ENCODE measurements at places on chromosomes 4 and X.

GRCh38 chrX:134734466-134734952 lies 76.2 kb upstream of the PLAC1 start:
- no peak for DNase-seq

DNA sequence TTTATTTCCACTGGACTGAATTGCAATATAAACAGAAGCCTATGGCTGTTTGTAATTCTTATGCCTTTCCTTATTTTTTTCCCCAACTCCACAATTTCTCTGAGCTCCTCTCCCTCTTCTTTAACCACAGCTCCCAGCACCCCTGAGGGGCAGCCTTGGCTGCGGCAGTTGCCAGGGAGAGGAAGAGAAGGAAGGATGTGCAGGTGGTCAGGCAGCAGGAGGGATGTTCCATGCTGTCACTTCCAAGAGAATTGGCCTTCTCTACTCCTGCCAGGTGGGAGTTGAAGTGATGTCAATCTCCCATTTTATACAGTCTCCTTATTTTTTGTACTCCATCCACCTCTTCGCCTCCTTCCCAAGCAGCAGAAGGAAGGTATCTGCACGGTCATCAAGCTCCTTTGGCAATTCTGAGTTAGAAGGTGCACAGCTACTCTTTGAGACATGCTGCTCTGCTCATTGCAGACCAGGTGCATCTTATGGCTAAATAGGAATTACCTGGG lies 343.3 kb upstream of the RPS6KA3 start:
- no peak for DNase-seq

DNA sequence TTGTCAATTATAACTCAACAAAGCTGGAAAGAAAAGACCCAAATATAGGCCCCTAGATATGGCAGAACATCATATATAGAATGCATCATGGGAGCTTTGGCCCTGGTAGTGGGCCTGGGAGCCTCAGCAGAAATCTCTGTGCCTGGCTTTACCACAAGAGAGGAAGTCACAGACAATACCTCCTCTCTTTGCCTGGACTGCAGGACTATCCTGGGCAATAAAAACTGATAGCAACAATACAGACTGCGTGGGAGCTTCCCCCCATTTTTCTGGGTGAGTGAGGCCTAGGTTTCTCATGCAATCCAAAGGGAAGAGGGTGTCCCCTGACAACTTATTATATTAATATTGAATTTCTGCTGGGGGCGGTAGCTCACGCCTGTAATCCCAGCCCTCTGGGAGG lies 64.0 kb upstream of the NFKB1 start:
- no peak for DNase-seq

GRCh38 chr4:153117554-153117953 lies 86.7 kb upstream of the TRIM2 start:
- DNase-seq = no peak

- no peak for DNase-seq
Observed at GRCh38 chr4:34953145-34953799, 1291.0 kb downstream of the ARAP2 start.

- peak; percentile 49 for DNase-seq
Observed at GRCh38 chr4:1249731-1250526, 999 bp upstream of the CTBP1 start.

- no peak for DNase-seq
Observed at GRCh38 chr4:159542296-159542695, 439.4 kb downstream of the RAPGEF2 start.

- DNase-seq = no peak
Observed at GRCh38 chrX:38363046-38363445, 10.6 kb downstream of the OTC start.

DNA sequence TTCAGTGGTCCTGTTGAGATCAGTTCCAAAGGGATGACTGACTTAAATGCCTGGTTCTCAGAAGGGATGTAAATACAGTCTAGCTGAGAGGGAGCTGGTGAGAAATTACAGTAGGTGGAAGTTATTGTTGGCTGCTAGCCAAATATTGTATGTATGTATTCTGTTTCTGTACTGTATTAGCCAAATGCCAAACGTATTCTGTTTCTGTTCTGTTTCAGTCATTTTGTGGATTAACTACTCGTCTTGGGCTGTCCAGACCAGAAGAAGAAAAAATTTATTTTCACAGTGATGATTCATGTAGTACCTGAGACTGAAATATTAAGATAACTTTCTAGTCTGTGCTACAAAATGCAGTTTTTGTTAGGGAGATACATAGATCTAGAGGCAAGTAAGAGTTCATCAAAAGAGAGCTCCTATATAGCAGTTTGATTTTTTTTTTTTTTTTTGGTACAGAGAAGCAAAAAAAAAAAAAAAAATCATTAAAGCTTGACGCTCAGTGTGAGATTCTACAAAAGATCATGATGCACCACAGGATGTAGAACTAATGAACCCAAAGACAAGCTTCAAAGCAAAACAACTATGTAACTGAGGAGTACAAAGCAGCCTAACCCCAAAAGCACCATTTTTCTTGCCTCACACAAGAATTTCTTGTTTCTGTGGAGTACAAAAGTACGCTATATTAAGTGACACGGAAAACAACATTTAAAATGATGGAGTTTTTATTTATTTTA lies 54.8 kb downstream of the CASP6 start:
- DNase-seq = no peak

- no peak for DNase-seq
Observed at GRCh38 chrX:121581885-121582284, 534.5 kb downstream of the GLUD2 start.

- DNase-seq = no peak
Observed at GRCh38 chr4:182427554-182427953, 184.4 kb downstream of the TENM3 start.

- DNase-seq = no peak
Observed at GRCh38 chrX:119226446-119226845, 9.6 kb upstream of the PGRMC1 start.

DNA sequence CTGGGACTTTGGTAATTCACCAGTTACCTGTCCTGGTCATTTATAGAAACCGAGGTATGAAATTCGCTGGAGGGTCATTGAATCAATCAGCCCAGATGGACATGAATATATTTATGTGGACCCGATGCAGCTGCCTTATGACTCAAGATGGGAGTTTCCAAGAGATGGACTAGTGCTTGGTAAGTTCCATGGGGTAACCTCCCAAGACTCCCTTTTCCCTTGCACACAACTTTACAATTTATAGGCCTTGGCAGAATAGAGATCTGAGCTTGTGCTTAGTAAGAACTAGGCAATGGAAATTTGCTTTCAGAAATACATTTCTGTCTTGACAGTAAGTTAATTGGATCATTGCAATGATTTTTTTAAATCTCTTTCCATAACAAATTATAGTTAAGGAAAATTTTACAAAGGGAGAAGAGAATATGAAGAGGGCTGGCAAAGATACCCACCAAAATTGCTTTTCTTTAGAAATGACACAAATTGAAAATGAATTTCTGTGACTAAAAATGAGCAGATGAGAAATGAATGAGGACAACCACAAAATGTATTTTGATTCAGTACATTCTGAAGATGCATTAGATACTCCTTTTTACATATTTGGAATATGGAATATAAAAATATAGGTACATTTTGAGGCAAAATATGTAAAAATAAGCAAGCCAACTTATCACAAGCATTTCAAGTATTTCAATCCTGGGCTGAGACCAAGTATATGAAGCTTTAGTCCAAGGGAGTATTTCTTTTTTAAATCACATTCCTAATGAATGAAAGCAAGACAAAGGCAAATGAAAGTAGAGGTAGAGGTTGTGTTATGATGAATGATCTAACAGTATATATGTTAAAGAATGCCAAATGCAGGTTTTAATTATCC lies 45.9 kb downstream of the PDGFRA start:
- no peak for DNase-seq

DNA sequence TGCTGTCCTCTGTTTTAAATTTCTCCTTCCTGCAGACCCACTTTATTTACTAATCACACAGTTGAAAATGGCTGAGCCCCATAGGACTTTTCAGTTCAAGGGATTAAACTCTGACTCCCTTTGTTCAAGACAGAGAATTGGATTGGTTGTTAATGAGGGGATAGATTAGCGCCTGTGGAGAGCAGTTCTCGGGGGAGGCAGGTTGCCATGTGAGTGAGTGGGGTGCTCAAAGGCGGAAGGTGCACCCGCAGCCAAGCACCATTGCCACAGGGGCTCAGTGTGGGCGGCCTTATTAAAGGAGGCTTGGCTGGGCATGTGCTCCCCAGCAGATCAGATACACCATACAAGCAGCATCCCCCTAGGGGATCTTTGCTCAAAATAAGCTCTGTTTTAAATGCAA lies 7.9 kb upstream of the CBR4 start:
- DNase-seq = no peak

DNA sequence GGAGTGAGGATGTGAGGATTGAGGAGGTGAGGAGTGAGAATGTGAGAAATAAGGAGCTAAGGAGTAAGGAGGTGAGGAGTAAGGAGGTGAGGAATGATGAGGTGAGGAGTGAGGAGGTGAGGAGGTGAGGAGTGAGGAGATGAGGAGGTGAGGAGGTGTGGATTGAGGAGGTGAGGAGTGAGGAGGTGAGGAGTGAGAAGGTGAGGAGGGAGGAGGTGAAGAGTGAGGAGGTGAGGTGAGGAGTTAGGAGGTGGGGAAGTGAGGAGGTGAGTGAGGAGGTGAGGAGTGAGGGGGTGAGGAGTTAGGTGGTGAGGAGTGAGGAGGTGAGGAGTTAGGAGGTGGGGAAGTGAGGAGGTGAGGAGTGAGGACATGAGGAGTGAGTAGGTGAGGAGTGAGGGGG lies 74.8 kb upstream of the MXD4 start:
- no peak for DNase-seq

DNA sequence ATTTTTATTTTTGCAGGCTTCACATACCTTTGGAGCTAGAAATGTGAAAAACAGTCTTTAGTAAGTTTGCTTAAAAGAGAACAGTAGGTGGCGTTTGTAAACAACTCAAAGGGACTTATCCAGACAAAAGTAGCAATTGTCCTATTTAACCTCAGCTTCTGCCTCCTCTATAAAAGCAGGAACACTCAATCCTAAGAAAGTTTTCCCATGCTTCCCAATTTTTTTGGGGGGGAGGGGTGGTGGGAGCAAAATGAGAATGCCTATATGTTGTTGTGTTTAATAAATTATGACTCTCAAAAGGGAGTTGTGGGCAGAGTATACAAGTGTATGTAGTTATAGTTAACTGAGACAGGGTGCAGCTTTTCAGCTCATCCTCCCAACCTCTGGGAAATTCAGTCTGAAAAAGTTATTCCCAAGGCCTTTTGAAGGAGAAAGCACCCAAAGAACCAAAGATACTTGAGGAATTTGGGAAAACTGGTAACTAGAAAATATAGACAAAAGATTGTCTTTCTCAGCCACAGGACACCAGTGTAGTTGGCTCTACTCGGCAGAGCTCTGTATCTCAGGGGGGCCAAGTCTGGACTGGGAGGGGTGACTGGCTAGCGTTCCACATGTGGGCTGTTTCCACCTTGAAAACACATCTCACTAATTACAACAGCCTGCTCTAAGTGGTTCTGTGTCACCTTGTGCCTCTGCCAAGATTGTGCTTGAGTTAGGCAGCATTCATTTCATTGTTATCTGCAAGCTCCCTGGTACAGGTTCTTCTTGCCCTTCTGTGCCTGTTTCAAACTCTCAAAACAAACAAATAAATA lies 2.8 kb downstream of the SFRP2 start:
- DNase-seq = no peak

DNA sequence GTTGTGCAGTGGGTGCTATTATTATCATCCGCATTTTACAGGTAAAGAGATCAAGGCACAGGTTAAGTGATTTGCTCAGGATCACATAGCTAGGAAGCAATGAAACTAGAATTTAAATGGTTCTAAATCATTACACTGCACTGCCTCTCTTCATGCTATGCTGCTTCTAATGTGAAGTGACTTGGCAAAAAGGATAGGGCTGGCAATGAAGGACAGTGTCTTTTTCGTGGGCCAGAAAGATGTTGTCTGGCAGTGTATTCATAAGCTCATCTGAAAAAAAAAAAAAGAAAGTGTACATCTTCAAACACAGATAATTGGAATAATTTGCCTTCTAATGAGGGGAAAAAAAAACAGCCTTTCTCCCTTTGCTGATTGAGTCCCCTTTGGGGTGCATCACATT lies 132.2 kb upstream of the FUNDC1 start:
- no peak for DNase-seq

DNA sequence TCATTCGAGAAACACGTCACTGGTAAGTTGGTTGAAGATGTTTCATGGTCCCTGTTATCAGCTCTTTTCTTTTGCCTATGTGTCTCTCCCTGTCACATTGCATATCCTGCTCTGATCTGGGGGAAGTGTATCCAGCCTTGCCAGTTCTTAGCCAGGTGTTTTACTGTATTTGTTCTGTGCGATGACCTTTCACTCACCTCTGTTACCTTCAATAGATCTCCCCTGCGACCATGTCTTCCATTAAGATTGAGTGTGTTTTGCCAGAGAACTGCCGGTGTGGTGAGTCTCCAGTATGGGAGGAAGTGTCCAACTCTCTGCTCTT lies 2.6 kb downstream of the RGN start:
- no peak for DNase-seq

GRCh38 chr4:167688660-167689142 lies 403.6 kb upstream of the ANXA10 start:
- no peak for DNase-seq

GRCh38 chrX:150012647-150013381 lies 74.5 kb upstream of the EOLA2 start:
- no peak for DNase-seq

GRCh38 chr4:100889898-100890297 lies 372.1 kb upstream of the EMCN start:
- DNase-seq = no peak

GRCh38 chr4:138338840-138339239 lies 96.7 kb upstream of the SLC7A11 start:
- no peak for DNase-seq

- no peak for DNase-seq
Observed at GRCh38 chr4:178340468-178340867, 898.2 kb upstream of the AGA start.

DNA sequence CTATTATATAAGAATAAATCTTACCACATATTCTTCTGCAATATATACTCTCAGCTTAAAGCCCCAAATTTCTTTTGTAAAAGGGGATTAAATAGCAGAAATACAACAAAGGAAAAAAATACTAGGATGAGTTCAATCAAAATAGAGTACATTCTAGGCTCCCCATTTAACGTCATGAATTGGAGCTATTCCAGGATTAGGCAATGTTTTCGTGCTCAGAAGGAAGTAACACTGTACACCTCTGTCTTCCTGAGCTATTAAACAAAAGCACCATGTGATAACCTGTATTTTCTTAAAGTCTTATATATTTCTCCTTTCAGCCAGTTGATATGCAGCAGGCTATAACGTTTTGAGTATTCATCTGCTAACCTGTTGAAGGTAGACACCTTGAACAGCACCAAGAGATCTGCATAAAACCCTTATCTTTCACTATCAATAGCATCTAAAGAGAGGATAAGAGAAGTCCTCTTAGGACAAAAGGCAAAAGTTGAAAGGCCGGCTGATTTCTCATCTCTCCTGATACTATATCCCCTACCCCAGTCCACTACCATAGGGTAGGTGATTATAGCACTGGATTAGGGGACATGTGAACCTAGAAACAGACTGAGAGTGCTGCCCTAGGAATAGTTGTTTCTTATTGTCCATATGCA lies 31.5 kb downstream of the TEC start:
- DNase-seq = no peak

DNA sequence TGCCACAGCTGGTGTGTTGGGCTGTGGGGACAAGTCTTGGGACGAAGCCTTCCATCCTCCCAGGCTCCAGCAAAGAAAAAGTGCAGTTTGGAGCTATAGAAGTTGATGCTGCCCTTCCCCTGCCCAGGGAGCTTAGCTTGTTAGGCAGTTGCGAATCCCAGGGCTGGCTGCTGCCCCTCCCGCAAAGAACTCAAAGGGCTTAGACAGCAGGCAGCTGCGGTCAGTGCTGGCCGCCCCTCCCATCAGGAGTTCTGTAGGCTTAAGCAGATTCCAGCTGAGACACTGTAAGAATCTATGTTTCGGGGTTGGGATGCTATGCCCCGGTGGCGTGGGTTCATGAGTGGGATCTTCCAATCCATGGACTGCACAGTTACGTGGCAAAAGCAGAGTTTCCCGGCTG lies 956.7 kb downstream of the GLUD2 start:
- no peak for DNase-seq

All from activated CD4-positive, CD25-positive, alpha-beta regulatory T cell (primary cell).